ENCODE measurements at places on chromosomes 4 and X. TPM values are rescaled to one million over a fixed set of nuclear protein-coding genes. Genes with fewer than 3 reads are reported as not detected.

NHS gene
- total RNA-seq: 5.9 TPM

GRCh38 chr4:56704089-56704871 is 23.2 kb upstream of the HOPX start:
- DNase-seq: no peak

ALPK1 gene
- 9.0 TPM for total RNA-seq

DNA sequence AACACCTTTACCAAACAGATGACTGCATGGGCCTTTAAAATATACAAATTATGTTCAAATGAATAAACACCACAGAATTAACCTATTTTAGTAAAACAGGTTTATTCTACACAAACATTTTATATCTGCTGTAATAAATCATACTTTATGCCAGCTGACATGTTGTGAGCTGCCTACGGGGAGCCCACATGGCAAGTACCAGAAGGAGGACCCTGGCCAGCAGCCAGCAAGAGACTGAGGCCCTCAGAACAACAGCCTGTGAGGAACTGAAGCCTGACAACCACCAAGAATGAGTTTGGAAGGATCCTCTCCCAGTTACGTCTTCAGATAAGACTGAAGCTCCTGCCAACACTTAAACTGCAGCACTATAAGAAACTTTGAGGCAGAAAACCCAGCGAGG is 377.0 kb downstream of the PDGFC start:
- DNase-seq: no peak

F11 gene
- not detected for total RNA-seq

GRCh38 chrX:153736871-153737441 is 12.3 kb downstream of the ABCD1 start:
- no peak for DNase-seq

TEX11 gene
- total RNA-seq: not detected

Measured in H4 (cell line).